ENCODE measurements at places on chromosomes 16 and 17. TPM values are rescaled to one million over a fixed set of nuclear protein-coding genes. Genes with fewer than 3 reads are reported as not detected.

- no peak for DNase-seq
These were observed 11.9 kb downstream of the FOXK2 start for GRCh38 chr17:82531431-82531881.

DNA sequence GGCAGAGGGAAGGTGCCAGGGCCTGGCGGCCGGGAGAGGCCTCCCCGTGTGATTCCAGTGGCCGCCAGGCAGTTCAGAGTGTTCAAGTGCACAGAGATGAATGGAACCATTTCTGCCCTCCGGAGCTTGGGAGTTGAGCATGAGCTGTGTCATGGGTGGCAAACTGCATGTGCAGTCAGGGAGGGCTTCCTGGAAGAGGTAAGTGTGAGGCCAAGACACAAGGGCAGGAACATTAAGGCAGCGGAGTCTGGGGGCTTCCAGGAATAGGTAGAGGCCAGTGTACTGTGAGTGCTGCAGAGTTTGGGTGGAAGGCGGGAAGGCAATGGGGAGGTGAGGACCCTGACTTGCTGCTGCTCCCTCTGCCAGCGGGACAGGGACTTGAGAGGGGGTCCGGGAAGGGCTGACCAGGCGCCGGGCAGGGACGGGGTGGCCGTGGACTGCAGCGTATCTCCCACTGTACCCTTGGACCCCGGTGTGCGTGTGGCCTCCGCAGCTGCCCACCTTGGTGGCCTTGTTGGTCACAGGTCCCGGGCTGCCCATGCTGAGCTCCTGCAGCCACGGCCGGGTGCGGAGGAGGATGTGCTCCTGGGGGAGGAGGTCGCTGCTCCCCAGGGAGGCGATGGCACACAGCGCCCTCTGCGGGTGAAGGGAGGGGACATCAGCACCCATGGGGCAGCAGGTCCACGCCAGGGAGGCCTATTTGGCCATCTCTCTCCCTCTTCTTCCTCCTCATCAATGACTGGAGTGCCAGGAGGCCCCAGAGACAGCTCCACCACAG is 7.5 kb upstream of the CEP131 start:
- DNase-seq = no peak

- no peak for DNase-seq
These were observed 70.9 kb downstream of the HLF start for GRCh38 chr17:55335625-55336024.

- peak; percentile 23 for DNase-seq
These were observed 390 bp downstream of the MLLT6 start for GRCh38 chr17:38705523-38705802.

KRTAP1-5 gene
- not detected for total RNA-seq

GRCh38 chr17:2551928-2552327 is 40.2 kb upstream of the METTL16 start:
- DNase-seq = no peak

DNA sequence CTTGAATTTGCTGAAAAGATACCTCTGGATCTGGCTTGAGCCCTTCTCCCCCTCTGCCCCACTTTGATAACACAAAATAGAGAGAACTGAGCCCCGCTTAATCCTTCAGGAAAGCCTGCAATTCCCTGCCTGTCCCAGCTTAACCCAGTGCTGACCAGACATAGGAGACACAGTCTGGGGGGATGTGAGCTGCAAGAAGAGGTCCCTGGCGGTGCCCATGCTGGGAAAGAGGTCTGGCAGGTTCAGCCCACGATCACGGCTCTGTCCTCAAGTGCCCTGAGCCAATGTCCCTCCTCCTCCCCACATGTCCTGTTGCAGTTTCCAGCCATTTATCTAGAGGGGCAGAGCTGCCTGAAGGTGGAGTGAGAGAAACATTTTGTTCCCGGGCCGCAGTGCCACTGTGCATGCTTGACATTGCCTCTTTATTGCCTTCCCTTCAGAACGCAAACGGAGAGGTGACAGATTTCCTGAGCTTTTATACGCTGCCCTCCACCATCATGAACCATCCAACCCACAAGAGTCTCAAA is 29.0 kb downstream of the PLCD3 start:
- DNase-seq = no peak

GRCh38 chr16:27823421-27823820 is 240.1 kb downstream of the GSG1L start:
- DNase-seq = no peak

DNA sequence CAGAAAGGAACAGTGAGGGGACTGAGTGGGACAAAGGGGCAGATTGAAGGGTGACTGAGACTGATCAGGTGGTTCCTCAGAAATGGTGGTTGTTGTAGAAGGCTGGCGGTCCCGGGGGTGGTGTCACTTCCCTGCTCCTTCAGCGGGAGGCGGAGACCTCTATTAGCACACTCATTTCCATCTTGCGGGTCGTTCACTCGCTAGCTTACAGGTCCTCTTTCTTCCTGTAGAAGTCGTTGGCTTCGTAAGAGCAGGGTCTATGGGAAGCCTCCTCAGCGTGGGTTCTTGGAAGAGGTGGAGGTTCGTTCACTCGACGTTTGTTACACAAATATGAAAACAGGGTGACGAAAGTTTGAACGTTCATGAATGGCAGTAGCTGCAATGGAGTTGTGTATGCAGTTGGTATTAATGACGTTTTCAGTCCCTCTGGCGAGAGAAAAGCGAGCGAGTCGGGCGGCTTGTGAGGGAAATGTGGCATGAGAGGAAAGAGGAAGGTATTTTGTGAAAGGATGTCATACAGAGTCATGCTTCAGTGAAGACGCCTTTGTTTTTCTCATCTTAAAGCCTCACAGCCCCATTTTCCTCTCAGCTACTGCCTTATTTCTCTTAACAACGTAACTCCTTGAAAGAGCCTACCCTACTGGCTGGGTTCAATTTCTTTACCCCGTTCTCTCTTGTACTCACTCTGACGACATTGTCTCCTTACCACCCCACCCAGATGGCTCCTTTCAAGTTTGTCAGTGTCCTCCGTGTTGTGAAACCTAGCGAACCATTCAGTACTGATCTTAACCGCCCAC is 667 bp downstream of the EFCAB13 start:
- DNase-seq = peak; percentile 73

SPATA32 gene
- not detected for total RNA-seq

GRCh38 chr16:74760007-74760767 is 14.4 kb downstream of the FA2H start:
- no peak for DNase-seq

DNA sequence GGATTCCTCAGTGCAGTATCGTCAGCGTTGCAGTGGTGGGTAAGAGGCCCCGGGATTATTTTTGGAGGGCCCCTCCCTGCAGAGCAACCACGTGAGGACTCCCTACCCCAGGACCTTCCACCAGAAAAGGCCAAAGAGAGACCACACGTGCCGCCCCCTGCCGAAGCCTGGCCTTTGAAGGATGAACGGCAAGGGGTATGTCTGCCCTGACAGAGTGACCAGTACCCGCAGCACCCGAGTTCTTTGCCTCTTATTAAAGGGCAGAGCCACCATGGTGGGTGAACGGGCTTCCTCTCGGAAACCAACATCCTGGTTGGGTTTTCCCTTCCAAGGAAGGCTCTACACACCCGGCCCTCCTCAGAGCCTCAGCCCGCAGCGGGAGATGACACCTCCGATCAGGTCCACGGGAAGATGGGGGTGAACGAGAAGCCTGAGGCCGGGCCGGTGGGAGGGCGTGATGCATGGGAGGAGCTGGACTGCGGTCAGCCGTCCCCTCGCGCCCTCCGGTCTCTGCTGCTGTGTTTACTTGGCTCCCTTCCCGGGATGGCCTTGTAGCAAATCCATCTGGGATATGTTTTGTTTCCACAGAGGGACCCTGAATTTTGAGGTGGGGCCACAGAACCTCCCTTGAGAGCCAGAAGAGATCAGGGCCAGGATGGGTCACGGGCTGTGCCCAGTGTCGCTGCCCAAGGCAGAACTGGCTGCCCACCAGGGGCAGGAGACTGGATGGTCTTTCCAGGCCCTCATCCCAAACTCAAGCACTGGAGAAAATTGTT is 49.1 kb downstream of the TBC1D16 start:
- no peak for DNase-seq

FBXO39 gene
- 0.93 TPM for total RNA-seq

MYOCD gene
- not detected for total RNA-seq

DNA sequence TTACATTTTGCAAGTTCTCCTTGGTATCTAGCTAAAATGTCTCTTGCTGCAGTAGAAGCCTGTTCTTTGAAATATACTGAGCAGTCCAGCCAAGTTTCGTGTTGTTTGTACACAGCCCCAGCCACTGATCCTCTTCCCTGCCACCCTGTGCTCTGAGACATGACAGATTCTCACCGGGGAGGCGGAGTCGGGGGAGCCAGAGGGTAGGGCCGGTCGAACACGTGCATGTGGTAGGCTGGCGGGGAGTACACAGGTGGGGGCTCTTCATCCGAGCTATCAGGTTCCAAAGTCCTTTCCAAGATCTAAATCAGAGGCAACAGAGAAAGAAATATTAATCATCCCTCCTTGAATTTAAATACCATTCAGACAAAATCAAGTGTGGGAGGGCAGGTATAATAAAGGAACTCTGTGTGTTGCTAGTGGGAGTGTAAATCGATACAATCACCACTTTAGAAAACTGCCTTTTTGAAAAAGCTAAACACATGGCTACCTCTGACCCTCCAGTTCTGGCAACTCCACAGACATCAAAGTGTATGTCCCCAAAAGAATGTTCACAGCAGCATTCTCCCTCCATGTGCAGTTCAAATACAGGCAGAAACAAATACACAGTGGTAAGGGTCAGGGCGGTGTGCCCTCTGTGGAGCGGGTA is 29.7 kb upstream of the MRPS23 start:
- no peak for DNase-seq

- no peak for DNase-seq
These were observed 204.0 kb upstream of the CCL2 start for GRCh38 chr17:34051046-34051445.

DNA sequence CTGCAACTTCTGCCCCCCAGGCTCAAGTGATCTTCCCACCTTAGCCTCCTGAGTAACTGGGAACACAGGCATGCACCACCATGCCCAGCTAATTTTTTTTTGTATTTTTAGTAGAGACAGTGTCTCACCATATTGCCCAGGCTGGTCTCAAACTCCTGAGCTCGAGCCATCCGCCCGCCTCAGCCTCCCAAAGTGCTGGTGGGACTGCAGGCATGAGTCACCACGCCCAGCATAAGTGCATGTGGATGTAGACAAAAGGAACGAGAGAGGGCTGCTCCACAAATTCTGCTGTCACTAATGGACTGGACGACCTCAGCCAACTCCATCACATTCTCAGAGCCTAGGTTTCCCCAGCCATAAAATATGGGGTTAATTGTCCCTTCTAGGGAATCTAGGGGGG is 7.7 kb upstream of the SP2 start:
- no peak for DNase-seq
